ENCODE measurements at places on chromosomes 2 and 18.

GRCh38 chr2:65367524-65367923, 64.9 kb downstream of the SPRED2 start:
- no peak for DNase-seq

DNA sequence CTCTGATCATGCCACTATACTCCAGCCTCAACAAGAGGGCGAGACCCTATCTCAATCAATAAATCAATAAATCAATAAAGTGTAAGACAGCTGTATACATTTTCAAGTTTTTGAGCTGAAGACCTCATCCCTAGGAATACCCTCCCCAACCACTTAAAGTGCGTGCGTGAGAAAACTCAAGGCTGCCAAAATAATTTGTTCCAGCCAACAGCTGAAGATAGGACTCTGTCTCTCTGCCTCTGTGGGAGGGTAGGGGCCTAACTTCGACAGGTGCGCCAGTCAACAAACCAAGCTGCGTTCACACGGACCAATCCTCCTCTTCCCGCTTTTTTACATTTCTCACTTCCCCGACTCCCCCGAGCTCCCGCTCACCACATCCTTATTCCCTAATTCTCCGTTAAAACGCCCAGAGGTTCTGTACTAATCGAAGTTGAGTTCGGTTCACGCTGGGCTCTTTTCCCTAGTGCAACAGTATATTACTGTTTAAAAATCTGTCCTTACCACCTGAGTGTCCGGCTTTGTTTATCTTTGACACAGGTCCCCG, 618 bp downstream of the POLR2D start:
- DNase-seq, result peak; percentile 10

DNA sequence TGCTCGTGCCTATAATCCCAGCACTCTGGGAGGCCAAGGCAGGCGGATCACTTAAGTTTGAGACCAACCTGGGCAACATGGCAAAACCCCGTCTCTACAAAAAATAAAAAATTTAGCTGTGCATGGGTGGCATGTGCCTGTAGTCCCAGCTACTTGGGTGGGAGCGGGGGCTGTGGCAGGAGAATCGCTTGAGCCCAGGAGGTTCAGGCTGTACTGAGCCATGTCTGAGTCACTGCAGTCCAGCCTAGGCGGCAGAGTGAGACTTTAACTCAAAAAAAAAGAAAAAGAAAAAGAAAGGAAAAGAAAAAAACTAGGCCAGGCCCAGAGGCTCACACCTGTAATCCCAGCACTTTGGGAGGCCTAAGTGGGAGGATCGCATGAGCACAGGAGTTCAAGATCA, 30.8 kb downstream of the TWSG1 start:
- DNase-seq, result no peak

- no peak for DNase-seq
Measured at GRCh38 chr2:198498048-198498447, 693.7 kb downstream of the PLCL1 start.

DNA sequence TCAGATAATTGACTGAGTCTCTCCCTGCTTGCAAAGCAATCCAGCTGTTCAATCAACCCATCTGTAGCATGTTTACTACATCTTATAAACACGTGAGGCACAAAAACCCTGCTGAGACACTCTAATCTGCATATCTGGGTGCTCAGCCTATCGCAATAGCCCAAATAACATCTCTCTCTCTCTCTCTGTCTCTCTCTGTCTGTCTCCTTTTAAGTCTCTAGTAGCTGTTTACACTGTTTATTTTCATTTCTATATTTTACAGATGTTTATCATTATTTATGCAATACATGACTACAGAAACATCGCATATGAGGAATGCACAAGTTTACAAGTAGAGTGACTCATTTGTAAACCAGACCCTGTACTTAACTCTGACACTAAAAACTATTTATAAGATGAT, 422.1 kb upstream of the DSEL start:
- DNase-seq, result no peak

GRCh38 chr2:156342254-156343095, 10.0 kb upstream of the NR4A2 start:
- peak; percentile 92 for DNase-seq

DNA sequence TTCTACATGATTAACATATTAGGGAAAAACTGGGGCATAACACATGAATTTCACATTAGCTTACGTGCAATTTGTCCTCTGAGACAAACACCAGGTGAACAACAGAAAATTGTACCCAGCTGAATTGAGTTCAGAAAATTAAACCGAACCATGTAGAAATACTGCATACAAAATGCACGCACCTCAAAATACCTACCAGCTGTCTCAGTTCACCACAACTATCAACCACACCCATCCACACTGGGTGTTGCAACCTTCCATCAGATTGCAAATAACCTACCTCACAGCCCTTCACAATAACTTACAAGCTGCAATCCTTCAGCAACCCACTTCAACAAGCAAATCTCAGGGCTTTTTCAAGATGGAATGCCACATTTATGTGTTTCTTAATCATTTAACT, 55.9 kb downstream of the UNC50 start:
- DNase-seq, result no peak

DNA sequence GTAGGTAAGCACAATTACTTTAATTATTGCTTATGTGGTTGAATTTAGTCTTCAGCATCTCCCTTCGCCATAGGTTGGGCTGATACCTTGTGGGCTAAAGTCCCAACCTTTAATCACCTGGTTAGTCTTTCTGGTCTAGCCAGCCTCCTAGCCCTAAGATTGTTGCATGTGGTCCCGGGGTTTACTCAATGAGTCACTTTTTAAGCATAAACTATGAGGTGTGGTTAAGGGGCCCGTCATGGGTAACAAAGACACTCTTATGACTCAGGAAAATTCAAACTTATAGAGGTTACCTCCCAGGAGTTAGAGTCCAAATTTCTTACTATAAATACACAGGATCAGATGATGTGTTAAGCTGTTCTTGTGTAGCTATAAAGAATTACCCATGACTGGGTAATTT, 841.6 kb downstream of the TRIB2 start:
- DNase-seq, result no peak

- DNase-seq, result no peak
Measured at GRCh38 chr2:47011696-47012095, 96.1 kb upstream of the MCFD2 start.

DNA sequence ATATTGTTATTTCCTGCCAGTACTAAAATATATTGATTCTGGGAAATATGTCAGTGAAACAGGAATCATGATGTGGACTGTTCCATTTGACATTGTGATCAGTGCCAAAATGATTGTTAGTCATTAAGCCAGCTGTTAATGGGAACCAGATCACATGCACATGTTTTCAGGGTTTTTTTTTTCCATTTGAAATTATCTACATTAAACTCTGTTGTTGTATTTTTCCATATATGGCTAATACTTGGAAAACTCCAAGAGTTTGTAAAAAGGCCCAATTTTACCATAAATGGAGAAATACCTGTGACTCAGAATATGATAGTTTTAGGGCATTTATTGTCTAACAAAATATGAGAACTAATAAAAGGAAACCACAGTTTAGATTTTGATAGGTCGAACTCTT, 13.4 kb downstream of the ITGAV start:
- DNase-seq, result no peak

GRCh38 chr2:10620481-10620880, 69.3 kb downstream of the NOL10 start:
- no peak for DNase-seq

DNA sequence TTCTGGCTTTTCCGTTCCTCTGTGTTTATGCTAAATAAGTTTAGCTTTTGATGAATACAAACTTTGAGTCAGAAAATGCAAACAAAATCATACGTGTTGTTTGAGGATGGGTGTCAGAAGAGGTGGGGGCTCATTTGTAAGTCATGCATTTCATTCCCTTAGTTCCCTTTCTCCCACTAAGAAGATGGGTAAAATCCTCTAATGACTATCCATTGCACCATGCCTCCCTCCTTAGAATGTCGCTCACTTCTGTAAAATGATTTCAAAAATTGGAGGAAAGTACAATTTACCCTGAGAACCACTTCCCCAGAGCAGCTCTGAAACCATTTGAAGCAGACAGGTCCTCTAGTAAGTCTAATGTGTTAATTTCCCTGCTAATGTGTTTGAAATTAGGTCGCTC, 629.6 kb upstream of the VRK2 start:
- no peak for DNase-seq

DNA sequence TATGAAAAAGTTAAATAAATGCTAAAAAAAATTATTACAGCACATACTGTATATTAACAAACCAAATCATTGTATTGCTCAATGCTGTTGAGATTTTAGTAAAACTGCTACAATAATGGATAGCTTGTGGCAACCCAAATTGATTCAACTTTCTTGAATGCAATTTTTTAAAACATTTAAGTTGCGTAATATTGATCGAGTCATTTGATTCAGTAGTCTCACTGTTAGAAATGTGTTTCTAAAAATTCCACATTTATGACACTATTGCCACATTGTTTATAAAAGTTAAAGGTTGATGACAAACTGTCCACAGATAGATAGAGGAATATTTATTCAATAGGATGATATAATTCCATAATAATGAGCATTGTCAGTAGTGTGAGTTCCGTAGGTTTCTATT, 640.7 kb upstream of the CRIM1 start:
- DNase-seq, result no peak

GRCh38 chr2:158239271-158239670, 137.6 kb downstream of the UPP2 start:
- no peak for DNase-seq

DNA sequence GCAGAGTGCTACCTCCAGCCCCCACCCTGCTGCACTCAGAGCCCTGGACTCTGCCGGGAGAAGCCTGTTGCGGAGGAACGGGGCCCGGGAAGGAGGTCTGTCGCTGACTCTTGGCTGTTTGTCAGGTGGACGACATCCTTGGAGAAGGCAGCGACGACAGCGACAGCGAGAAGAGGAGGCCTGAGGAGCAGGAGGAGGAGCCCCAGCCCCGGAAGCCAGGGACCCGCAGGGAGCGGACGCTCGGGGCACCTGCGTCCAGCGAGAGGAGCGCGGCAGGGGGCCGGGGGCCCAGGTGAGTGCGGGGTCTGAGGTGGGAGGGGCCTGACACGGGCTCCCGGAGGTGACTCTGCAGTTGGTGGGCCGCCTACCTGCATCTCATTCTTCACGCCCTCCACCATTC, 56.6 kb downstream of the CTDP1 start:
- no peak for DNase-seq

DNA sequence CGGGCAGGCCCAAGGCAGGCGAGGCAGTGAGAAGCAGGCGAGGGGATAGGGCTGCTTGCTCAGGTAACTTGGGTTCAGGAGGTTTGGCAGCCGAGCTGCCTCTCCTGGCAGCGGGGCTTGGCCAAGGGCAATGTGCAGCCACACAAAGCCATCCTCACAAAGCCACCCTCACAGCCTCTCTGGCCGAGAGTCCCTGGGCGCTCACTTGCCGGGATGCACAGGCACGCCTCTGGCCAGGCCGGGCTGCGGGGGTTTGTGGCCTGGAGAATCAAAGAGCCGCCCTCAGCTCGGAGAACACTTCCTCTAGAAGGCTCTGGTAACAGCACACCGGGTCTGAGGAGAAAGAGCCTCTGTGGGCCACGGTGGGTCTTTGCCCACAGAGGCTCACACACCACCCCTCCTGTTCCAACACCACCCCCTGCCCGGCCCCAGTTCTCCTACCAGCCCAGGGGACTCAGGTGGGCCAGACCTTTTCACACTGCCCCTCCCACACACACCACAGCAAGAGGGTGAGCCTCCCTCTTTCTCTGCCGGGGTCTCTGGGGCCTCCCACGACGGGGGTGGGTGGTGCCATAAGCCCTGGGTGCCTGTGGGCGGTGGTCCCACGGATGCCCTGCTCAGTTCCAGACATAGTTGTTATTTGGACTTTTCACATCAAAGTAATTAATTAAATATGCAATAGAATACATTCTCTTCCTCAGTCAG, 186.9 kb downstream of the ZFP36L2 start:
- DNase-seq, result no peak

GRCh38 chr2:238182362-238182761, 21.1 kb downstream of the ILKAP start:
- no peak for DNase-seq

DNA sequence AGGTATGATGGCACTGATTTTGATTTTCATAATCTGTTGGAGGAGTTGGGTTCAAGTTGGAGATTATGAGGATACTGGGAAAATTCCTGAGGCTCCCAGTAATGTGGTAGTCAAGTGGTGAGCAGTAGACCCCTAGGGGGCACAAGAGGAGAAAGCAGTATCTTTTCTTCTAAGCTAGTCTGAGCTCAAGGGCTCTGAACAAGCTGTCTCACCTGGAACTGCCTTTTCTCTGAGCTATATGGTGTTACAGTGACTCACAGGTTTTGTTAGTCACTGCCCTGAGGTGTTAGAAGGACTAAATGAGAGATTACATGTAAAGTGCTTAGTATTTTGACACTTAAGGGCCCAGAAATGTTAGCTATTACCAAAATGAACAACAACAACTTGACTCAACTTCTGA, 42.2 kb downstream of the CD302 start:
- no peak for DNase-seq

- DNase-seq, result no peak
Measured at GRCh38 chr18:60975420-60975819, 357.8 kb upstream of the CDH20 start.

DNA sequence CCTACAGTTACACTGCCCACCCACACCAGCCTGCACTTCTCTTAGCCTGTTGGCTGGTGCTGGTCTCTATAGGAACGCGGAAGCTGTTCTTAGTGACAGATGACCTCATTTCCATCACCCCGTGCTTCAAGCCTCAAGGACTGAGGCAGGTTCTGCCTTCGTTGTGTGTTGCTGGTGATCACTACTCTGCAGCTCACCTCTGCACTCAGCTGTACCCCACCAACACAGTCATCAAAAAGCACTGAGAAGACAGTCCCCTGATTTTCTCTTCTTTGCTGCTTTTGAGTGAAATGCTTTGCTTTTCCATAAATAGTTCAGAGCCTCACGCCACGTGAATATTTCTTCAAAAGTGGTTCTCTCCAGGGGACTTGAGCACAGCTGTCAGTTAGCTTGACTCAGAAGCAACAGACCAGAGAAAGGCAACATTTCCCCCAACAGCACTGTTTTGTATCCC, 225.7 kb upstream of the CCDC150 start:
- no peak for DNase-seq

DNA sequence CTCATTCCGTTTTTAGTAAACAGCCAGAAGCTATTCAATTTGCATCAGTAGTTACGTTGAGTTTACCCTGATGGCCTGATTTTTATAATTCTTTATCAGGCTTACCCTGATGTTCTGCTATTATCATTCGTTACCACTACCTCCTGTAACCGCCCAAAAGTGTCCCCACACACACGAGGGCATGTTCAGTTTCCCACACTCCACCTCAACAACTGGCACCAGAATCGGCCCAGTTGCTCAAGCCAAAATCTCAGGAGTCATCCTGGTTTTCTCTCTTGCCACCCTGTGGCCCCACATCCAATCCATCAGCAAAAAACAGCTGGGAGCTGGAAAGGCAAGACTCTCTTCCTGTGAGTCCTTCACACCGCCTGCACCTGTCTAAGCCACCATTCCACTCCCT, 102.9 kb upstream of the RAB6C start:
- DNase-seq, result no peak

- no peak for DNase-seq
Measured at GRCh38 chr2:10305715-10306114, 3.0 kb downstream of the HPCAL1 start.

DNA sequence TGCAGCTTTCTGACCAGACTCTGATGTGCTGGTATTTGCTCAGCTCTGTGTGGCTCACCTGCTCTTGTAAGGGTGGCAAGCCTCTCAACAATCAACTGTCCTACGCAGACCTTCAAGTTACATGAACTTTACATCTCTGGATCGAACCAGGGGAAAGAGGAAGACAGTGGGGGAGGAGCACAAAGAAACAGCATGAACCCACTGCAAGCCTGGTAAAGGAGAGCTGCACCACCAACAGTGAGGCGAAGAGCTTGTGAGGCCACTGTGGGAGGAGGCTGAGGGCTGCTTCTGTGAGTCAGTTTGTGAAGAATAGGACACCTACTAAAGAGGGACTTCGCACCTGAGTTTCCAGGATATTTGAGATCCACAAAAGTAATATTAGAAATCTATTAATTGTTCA, 18.8 kb upstream of the FAM110C start:
- DNase-seq, result no peak

All from NCI-H2029 (cell line).